ENCODE measurements at places on chromosomes 2 and 18. TPM values are rescaled to one million over a fixed set of nuclear protein-coding genes. Genes with fewer than 3 reads are reported as not detected.

The CYBRD1 gene
- total RNA-seq, result 12.5 TPM

The L3MBTL4 gene
- 10.9 TPM for total RNA-seq

The IL1RN gene
- total RNA-seq, result 16.0 TPM

The BOLL gene
- total RNA-seq, result not detected

The NAPG gene
- 11.5 TPM for total RNA-seq

The DOCK10 gene
- total RNA-seq, result 6.0 TPM

The TRABD2A gene
- 0.68 TPM for total RNA-seq

The FBXO48 gene
- total RNA-seq, result 1.3 TPM

The SOWAHC gene
- total RNA-seq, result 21.3 TPM

The SPC25 gene
- total RNA-seq, result 0.35 TPM

The GPR39 gene
- 7.4 TPM for total RNA-seq

The DHRS9 gene
- 0.30 TPM for total RNA-seq

The CCDC74B gene
- not detected for total RNA-seq

The LINC00305 gene
- total RNA-seq, result not detected

All from left lobe of liver (tissue), 2 donors.